Stimulated activated CD8-positive, alpha-beta memory T cell treated with anti-CD3 and anti-CD28 coated beads, Interleukin-15, amount 100 ng/mL, for 1 hour (primary cell): ENCODE measurements at places on chromosomes 11 and 22.

- no peak for DNase-seq
These were observed 387.8 kb downstream of the SOX6 start for GRCh38 chr11:15968461-15969130.

DNA sequence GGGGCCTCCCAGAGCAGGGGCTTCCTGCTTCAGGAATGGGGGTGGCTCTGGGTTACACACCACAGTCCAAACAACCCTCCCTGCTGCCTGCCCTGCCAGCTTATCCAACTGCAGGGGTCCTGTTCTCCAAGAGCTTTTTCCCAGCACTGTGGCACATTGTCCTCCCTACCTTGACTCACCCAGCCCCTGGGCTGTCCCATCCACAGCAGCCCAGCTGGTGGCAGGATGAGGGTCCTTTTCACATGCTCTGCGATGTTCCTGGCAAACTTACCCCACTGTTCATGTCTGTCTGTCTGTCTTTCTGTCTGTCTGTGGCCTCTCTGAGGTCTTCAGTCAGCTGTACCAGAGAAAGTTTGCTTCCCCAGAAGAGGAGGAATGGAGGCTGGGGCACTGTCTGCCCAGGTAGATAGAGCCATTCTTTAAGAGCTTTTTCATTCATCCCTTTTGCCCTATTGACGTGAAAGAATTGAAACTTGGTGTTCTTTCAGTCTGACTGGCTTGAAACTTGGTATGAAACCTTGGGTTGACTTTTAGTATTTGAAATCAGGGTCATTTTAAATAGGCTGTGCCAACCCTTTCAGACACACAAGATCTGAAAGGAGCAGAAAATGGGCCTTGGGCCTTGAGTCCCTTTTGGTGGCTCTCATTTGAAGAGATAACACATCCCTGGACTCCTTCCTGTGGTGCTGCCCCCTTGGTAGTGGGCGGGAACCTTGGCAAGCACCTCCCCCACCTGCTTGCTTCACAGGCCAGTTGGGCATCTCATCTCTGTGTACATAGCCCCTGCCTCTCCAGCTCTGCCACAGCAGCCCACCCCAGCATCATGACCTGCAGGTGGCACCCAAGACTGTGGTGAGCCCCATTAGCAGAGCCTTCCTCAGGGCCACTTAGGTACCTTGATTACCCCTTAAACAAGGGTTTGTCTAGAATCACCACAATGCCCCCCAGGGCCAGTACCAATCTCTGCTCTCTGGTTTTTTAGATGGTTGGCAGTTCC lies 74.6 kb upstream of the SUSD2 start:
- peak; percentile 11 for DNase-seq

- no peak for DNase-seq
These were observed 842 bp downstream of the ARFGAP2 start for GRCh38 chr11:47175746-47176327.

GRCh38 chr11:128519338-128519737 lies 68.0 kb downstream of the ETS1 start:
- no peak for DNase-seq

- DNase-seq, result no peak
These were observed 81.0 kb downstream of the PRR5L start for GRCh38 chr11:36376888-36377758.

DNA sequence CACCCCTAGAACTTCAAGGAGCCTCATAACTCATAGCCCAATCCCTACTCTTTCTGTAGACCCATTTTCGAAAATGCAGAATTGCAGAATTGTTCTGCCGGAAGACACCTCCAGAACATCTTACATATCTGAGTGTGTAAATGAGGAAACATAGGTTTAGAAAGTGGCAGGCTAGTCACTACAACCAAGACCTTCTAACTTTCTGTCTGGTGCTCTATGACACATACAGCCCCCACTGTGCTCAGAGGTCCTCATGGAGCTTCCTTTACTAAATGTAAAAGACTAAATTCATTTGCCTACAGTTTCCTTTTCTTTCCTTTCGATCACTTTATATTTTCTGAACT lies 132.1 kb upstream of the DDI1 start:
- DNase-seq, result no peak

- no peak for DNase-seq
These were observed 17.9 kb downstream of the RTN3 start for GRCh38 chr11:63698976-63699733.
